ENCODE measurements at places on chromosomes 7 and 10.

- no peak for DNase-seq
Observed at GRCh38 chr7:105178928-105179541, 165.0 kb downstream of the KMT2E start.

GRCh38 chr10:116146372-116147140, 126.5 kb downstream of the GFRA1 start:
- DNase-seq = no peak

DNA sequence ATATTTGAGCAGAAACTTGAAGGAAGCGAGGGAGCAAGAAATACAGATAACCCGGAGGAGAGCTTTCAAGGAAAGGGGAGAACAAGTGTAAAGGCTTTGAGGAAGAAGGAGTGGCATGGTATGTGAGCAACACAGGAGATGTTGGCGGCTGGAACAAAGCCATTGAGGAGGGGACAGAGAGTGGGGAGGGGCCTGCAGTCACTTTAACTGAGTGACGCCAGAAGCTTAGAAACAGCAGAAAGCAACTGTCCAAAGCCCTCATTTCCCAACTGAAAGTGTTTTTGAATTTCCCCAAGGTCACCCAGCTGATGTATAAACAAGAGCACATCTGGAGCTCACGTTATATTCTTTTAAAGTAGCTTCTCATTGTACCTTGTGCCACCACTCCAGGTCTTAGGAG, 19.1 kb downstream of the AUTS2 start:
- no peak for DNase-seq

DNA sequence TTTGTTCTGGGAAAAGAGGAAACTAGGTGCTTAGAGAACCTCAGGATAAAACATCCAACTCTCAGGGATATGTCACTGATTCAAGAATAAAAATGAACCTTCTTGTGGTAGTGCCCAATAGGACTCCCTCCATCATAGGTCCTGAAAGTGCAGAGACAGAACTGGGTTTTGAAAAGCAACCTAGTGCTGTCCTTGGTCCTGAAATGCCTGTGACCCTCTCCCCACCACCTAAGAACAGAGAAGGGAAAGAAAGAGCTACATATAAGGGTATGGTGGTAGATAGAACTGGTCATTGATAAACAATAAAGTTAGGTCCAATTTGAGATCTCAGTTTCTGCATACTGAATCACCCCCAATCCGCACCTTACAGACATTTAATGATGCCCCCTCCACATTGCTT, 953.3 kb downstream of the XPNPEP1 start:
- no peak for DNase-seq

- DNase-seq = peak; percentile 45
Observed at GRCh38 chr7:151381348-151382078, 28.3 kb downstream of the WDR86 start.

- DNase-seq = no peak
Observed at GRCh38 chr7:485188-486081, 34.2 kb downstream of the PDGFA start.

- DNase-seq = no peak
Observed at GRCh38 chr10:34081948-34082347, 733.1 kb downstream of the PARD3 start.

DNA sequence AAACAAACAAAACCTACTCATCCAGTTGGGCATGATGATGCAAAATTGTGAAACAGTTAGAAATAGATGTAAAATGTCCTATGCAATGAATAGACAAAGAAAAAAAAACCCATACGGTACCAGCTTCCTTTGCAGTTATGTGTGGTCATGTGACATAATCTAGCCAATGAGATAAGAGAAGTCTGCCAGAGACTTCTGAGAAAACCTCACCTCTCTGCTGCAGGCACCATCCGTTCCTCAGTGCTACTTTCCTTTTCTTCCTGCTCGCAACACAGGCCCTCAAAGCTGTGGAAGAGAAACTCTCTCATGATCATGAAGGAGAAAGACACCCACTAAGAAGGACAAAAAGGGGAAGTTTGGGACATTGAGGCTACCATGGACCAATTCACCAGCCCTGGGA, 76.8 kb upstream of the CARD11 start:
- peak; percentile 43 for DNase-seq

DNA sequence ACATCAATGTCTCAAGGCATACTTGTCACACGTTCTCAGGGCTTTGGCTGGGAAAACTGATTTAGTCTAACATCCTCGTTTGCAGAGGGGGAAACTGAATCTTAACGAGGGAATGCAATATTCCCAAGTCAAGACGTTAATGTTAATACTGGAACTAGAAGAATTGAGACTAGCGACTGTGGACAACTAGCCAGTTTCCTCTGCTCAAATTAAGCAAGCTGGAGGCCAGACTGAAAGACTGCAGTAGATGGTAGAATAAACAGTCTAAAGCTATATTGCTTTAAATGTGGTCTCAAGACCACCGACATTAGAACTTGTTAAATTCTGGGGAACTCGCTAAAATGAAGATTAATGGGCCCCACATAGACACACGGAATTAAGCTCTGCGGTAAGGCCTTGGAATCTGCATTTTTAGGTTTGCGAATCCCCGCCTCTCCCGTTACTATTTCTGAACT, 639 bp upstream of the TFAM start:
- DNase-seq = no peak

DNA sequence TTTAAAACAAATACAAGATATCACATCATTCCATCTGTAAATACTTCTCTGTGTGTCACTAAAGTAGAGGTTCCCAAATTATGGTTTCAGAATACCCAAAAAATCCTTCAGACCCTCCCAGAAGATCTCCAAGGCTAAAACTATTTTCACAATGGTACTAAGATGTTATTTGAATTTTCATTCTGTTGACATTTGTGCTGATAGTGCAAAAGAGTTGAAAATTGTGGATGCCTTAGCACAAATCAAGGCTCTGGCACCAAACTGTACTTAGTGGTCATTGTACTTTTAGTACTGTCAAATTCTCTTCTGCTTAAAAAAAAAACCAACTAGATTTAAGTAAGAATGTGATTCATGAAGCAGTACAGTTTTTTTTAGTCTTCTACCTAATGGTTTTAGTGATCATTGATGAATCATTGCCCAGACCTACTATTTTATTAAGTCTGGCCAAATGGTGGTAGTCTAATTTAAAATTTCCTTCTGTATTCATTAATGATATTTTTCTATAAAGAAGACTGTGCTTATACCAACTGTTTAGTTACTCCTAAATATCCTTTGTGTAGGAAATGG, 50.5 kb downstream of the TPST1 start:
- no peak for DNase-seq

DNA sequence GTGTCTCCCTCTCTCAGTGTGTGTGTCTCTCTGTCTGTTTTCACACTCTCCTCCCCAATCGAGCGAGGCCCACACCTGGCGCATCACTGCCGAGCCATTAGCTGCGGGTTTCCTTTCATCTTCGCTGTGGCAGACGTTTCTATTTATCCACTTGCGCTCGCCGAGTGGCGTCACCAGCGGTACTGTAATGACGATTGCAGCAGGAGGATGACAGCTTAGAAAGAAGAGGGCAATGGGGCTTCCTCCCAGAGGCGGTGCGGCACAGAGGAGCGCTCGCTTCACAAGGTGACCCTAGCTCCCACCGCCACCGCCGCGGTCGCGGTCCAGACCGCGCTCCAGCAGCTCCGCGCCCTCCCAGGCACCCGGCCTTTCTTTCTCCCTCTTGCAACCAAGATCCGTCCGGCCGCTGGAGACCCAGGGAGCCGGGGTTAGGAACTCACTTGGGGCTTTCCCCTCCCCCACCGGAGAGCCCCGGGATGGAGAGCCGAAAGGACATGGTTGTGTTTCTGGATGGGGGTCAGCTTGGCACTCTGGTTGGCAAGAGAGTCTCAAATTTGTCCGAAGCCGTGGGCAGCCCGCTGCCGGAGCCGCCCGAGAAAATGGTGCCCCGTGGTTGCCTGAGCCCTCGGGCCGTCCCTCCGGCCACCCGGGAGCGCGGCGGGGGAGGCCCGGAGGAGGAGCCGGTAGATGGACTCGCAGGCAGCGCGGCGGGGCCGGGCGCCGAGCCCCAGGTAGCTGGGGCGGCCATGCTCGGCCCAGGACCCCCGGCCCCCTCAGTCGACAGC, at the start of gene EVX1:
Gene EVX1, plus strand, starts transcription at position 248 of the 785 bp plus-strand sequence. Its CDS starts 229 bp downstream, at position 477.
- no peak for DNase-seq

- DNase-seq = no peak
Observed at GRCh38 chr7:4706384-4707216, 24.5 kb downstream of the FOXK1 start.

- DNase-seq = no peak
Observed at GRCh38 chr7:92747041-92747835, 89.1 kb downstream of the CDK6 start.

- no peak for DNase-seq
Observed at GRCh38 chr10:89252225-89252585, 630 bp upstream of the LIPA start.

GRCh38 chr7:148270576-148270975, 320.0 kb upstream of the C7orf33 start:
- no peak for DNase-seq

DNA sequence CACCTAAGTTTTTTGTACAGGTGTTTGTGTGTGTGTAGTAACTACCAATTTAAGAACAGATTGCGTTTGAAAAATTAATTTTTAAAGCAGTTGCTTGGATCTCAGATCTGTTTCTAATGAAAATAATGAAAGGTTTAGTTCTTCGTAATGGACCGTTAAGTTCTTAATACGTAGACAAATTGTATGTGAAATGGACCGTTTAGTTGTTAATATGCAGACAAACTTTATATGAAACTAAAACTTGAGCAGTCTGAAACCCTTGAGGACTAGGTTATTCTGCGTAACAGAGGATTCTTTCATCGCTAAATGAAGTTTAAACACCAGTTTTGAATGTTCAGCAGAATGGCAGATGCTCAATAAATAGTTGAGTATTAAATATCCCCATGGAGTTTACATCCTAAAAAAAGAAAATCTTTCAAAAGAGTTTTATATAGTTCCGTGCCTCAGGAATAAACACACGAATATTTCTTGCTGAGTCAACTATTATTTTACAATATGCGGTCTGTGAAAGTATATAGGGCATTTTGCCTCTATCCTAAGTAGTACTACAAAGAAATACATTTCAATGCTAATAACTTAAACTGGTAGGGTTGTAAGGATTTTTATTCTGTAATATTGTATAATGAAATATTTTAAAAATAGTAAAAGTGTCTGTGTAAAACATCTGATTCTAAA, 1.2 kb downstream of the DBF4 start:
- DNase-seq = no peak

- DNase-seq = peak; percentile 63
Observed at GRCh38 chr7:77651575-77652162, 44.6 kb upstream of the RSBN1L start.

- DNase-seq = no peak
Observed at GRCh38 chr10:58359541-58359940, 24.7 kb downstream of the UBE2D1 start.

DNA sequence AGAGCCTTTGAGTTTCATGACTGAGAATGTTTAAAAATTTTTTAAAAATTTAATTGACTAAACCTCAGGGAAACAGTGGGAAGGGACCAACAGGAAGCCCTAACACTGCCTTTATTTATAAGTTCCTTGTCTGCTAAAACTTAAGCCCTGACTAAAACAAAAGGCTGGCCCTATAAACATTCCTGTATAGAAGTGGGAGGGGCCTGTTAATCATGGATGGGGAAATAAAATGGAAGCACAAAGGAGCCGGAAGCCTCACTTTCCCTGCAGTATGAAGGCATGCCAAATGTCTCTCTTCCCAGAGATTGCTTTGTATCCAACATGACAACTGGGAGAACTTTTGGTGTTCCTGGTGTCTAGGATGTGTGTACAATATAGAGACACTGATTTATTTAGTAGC, 66.0 kb downstream of the VPS50 start:
- DNase-seq = no peak

- DNase-seq = no peak
Observed at GRCh38 chr10:11757454-11757820, 15.3 kb downstream of the ECHDC3 start.

- no peak for DNase-seq
Observed at GRCh38 chr10:21495002-21495751, 30.3 kb downstream of the SKIDA1 start.

- no peak for DNase-seq
Observed at GRCh38 chr7:138710536-138711385, 9.6 kb upstream of the SVOPL start.

- no peak for DNase-seq
Observed at GRCh38 chr7:20358106-20358505, 27.4 kb downstream of the ITGB8 start.

GRCh38 chr7:143393267-143394041, 12.3 kb downstream of the ZYX start:
- no peak for DNase-seq

DNA sequence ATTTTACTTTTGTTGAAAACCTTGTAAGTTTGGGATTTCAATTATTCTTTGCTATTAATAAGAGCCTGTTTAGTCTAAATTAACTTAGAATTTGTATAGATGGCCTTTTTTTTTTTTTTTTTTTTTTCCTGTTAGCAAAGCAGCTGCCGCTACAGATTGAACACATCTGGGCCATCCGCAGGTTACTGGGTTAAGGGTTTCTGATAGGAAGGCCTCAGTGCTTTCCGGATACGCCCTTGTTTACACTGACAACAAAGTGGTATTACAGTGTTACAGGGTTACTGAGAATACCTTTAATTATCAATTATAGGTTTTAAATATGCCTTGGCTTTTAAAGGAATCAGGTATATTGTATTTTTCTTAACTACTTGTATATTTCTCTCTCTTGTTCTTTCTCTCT, 76.8 kb downstream of the PTN start:
- no peak for DNase-seq

- no peak for DNase-seq
Observed at GRCh38 chr7:154649434-154649833, 353.5 kb downstream of the PAXIP1 start.

DNA sequence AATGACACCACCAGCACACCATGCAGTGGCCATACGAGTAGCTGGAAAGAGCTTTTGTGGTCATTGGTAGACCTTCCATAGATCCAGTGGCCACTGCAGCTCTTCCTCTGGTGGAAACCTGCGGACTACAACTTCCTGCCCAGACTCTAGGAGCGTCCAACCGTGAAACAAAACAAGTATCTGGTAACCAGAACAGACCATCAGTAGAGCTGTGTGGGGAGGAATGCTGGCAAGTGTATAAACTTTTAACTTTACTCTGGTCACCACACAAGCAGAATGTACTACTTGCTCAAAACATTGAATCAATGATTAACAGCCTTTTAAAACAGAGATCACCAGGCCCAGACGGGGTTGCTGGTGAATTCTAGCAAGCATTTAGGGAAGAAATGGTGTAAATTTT, 154.7 kb upstream of the DGKB start:
- no peak for DNase-seq

DNA sequence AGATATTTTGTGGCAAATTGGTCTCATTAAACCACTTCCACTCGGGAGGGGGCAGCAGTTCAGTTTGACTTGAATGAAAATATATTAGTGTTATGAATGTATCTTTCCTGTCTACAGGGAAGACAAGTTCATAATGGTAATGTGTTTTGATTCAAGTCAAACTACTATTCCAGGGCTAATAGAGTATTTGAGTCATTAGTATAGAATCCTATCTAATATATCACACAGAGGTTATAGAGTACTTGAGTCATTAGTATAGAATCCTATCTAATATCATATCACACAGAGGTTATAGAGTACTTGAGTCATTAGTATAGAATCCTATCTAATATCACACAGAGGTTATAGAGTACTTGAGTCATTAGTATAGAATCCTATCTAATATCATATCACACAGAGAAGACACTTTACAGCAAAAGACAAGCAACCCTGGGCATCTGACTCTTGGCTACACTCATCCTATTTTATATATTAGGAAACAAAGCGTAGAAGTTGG, 199.7 kb upstream of the MAGI2 start:
- no peak for DNase-seq

GRCh38 chr10:20396701-20397100, 500.4 kb downstream of the NEBL start:
- DNase-seq = no peak

- DNase-seq = peak; percentile 31
Observed at GRCh38 chr10:119205894-119206602, 1.3 kb upstream of the GRK5 start.
